ENCODE measurements at places on chromosomes 7 and 10.
A peak's percentile ranks its signal among the peaks of the same experiment; 100 is the strongest.

GRCh38 chr7:2665359-2665791 lies 22.6 kb upstream of the AMZ1 start:
- DNase-seq = no peak

GRCh38 chr10:60410970-60411369 lies 21.3 kb upstream of the ANK3 start:
- DNase-seq = no peak

DNA sequence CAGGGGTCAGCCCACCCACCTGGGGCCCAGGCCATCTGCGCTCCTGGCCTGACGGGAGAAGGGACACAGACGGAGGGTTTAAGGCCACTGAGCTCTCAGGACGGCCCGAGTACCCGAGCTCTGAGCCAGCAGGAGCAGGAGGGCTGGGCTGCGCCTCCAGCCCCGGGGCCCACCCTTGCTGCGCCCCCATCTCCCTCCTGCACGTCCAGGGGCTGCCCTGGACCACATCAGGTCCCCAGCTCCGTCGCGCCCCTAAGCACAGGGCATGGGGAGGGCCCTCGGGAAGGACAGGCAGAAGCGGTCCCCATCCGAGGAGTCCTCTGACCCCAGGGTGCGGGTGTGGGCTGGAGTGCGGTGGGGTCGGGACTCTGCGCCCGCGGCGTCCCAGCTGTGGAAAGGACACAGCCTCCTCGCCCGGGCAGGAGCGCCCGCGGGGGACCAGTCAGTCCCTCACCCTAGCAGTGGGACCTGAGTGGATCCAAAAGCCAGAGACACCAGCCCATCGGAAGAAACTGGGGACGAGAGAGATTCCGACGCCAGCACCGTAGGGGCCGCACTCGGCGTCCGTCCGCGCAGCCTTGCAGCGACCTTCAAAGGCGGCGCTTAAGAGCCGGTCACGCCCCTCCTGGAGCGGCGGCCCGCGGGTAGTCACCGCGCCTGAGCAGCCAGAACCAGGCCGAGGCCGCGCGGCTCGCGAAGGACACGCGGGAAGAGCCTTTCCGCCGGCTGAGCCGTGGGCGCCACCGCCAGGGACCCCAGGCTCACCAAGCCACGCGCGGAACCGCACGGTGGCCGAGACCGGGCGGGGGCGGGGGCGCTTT lies 15.9 kb downstream of the CAMK2B start:
- DNase-seq = peak; percentile 23

- DNase-seq = peak; percentile 36
These were observed 90.1 kb upstream of the NANOS1 start for GRCh38 chr10:118939211-118940007.

DNA sequence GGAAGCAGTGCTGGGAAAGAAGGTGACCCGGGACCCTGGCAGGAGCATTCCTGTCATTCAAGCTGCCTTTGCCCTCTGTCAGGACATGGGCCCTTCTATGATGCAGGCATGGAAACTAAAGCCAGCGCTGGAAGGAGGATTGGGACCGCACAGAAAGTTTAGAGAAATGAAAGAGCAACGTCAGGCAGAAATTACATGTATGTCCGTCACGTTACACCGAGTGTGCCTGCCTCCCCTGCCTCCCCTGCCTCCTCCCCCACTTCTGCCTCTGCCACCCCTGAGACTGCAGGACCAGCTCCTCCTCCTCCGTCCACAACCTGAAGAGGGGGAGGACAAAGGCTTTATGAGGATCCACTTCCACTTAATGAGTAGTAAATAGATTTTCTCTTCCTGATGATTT lies 13.9 kb upstream of the PWWP2B start:
- no peak for DNase-seq

- DNase-seq = no peak
These were observed 16.3 kb downstream of the SMURF1 start for GRCh38 chr7:99127636-99128035.

DNA sequence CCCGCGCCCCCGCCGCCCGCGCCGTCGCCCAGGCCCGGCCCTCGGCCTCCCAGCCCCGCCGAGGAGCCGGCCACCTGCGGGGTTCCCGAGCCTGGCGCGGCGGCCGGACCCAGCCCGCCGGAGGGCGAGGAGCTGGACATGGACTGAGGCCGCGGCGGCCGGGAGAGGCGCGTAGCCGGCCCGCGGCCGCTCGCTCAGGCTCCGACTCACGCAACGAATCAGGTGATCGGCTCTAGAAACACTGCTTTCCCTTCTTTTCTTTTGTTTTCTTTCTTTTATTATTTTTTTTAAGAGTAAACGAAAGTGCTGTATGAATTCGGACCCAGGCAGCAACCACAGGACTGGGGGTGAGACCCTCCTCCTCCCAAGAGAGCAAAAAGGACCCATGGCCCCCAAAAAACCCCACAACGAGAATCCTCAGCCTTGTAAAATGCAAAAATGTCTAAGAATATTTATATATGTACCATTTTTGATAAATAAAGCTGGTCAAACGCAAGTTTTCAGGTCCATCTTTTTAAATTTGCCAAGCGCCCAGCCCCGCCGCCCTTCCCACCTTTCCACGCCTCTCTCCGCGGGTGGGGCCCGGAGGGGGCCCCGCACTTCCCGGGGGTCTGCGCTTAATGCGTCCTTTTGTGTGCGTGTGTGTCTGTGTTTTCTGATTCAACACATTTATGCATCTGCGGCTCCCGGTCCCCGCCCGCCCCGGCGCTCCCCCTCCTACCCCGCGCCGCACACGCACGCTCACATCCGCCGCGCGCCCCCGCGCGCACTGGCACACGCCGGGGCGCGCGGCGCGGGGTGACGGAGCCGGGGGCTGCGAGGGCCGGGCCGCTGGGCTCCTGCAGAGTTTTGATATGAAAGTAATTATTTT lies 4.4 kb downstream of the UNCX start:
- DNase-seq = no peak

DNA sequence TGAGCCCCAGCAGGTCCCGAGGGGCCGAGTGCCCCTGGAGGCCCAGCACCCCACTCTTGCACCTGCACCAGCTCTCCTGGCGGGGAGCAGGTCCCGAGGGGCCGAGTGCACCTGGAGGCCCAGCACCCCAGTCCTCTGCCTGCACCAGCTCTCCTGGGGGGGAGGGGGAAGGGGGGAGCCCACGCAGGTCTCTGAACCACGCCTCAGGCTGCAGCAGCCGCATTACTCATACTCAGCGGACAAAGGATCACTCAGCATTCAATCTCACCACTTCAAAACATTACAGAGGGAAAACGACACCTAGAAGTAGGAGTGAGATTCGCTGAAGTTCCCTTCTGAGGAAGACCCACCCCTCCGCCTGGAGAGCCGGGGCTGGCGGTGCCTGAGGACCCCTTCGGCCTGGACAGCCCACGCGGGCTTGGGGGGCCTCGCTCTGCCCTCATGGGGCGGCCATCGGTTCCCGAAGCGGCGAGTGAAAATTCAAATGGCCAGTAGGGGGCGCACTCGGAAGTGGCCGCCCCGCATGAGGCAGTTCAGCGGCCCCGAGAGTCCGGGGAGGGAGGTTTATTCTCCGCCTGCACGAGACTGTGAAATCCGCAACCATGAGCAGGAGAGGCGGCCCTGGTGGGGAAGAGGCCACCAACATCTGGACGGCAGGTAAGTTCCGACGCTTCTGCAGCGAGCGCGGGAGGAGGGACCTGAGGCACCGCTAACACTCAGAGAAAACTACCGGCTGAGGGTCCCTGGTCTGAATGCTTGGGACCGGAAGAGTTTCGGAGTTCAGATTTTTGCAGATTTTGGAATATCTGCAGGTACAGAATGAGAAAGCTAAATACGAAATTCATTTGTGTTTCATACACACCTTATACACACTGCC lies 1.1 kb upstream of the GPER1 start:
- DNase-seq = peak; percentile 30

GRCh38 chr7:108434010-108434409 lies 22.2 kb downstream of the NRCAM start:
- DNase-seq = no peak

GRCh38 chr10:28492116-28492920 lies 40.6 kb upstream of the WAC start:
- no peak for DNase-seq

DNA sequence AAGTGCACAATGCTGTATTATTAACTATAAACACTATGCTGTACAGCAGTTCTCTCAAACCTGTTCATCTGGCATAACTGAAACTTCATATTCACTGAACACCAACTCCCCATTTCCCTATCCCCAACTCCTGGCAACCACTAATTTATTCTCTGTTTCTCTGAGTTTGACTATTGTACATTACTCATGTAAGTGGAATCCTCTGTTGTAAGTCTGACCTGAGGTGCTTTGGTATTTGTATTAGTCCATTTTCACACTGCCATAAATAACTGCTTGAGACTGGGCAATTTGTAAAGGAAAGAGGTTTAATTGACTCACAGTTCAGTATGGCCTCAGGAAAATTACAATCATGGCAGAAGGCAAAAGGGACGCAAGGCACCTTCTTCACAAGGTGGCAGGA lies 266.3 kb downstream of the PPP1R3A start:
- no peak for DNase-seq

GRCh38 chr10:3652886-3653285 lies 132.1 kb downstream of the KLF6 start:
- no peak for DNase-seq

DNA sequence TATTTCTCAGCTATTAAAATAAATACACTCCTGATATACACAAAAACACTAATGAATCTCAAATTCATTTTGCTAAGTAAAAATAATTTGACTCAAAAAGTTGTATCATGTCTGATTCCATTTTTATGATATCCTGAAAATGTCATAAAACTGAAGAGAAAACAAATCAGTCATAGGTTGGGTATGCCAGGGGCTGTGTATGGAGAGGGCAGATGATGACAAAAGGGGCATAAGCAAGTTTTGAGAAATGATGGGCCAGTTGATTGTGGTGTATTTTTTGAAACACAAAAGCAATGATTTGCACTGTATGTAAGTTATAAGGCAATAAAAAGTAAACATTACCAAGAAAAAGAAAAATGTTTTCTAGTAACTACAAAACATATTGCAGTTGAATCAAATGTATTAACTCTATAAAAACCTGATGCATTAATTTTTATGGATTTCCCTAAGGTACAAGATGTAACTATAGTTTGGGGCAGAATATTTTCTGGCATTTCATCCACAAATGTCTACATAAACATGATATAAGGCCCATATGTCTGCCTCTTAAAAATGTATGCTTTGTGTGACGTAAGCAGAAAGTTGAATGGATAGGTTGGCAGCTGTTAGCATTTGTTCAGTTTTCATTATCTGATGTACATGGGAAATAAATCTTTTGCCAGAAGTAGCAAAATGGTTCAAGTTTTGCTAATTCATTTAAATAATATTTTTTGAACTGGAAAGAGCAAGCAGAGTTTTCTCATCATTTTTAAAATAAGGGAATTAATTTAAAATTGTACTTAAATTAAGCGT lies 35.1 kb upstream of the ING3 start:
- DNase-seq = no peak

- no peak for DNase-seq
These were observed 35.1 kb downstream of the GCC1 start for GRCh38 chr7:127550247-127550646.

- DNase-seq = no peak
These were observed 121.2 kb downstream of the SKAP2 start for GRCh38 chr7:26743205-26743604.

DNA sequence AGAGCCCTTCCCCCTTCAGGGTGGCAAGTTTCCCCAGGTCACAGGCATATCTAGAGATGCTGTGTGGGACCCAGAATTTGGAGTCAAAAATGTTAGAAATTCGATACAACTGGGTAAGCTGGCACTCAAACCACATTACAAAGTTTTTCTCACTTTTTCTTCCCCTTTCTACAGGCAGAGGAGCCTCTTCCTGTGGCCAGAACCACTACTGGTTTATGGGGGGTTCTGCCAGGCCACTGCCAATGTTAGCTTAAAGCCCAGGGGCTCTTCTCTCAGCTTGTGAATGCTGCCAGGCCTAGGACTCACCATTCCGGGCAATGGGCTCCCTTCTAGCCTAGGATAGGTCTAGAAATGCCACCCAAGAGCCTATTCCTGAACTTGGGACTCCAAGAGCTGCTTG lies 617.9 kb upstream of the PHF14 start:
- DNase-seq = no peak

DNA sequence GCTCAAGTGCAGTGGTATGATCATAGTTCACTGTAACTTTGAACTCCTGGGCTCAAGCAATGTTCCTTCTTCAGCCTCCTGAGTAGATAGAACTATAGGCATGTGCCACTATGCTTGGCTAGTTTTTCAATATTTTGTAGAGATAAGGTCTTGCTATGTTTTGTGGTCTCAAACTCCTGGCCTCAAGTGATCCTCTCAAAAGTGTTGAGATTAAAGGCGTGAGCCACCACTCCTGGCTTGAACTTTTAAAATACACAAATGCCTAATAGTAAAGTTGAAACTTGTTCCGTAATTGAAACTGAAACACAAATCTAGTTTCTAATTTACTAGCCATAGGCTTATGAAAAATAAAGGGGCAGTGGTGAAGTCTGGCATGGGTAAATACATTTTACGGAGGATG lies 65.7 kb downstream of the AP3M1 start:
- no peak for DNase-seq

DNA sequence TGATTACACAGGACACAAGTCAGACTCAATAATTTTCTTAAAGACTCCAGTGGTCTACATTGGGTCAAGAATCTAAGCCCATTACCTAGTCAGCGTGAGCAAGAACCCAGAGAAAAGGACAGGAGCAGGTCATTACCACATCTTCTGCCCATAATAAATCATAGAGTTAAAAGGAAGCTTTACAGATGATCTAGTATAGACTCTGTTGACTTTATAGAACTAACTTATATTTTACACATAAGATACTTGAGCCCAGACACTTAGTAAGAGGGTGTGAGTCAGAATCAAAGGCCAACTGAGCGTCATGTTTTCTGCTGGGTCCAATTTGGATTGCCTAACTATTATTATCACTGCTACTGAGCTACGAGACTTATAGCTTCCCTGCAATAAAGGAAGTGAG lies 206.1 kb upstream of the NPSR1 start:
- no peak for DNase-seq

DNA sequence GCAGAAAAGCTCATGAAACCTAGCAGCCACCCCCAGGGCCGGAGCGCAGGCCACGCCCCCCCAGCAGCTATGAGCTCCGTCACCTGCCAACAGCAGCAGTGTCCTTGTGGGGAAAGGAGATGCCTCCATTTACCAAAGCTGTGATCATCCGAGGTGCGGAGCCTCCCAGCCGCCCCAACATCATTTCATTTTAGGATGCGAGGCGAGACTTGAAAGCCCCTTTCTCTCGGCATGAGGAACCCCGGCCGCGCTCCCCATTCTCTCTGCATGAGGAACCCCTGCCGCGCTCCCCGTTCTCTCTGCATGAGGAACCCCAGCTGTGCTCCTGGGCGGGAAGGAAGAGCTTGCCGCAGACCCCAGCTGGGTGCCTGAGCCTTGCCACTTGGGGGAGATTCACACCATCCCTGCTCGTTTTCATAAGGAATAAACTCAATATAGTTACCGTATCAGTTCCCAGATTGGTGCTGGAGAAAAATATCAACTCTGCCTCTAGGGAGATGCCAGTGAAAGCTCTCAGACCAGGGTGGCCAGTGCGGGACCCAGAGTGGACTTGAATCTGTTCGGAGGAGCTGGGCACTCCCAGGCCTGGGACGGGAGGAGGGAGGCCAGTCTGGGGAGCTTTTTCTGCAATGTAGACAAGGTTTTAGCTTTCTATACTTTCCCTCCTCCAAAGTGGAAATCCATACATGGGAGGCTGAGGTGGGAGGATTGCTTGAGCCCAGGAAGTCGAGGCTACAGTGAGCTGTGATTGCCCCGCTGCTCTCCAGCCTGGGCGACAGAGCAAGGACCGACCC lies 35.0 kb downstream of the JAKMIP3 start:
- no peak for DNase-seq

All from fibroblast of the conjunctiva (primary cell).